ENCODE measurements at places on chromosomes 3 and 15.

DNA sequence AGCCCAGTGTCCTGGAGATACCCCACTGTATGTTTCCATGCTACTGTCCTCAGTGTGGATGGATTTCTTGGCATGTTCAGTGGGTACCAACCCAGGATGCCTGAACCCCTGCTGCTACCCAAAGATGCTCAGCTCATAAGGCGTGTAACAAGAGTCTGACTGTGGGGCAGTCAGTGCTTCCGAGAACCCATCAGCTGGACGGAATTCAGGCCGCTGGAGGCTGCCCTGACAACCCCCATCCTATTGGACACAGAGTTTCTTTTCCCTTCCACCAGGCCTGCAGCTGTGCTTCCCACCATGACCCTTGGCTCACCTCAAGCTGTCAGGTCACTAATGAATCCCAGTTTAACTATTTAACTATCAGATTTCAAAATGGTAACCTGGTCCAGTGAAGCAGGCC lies 224.1 kb upstream of the FEZF2 start:
- DNase-seq: no peak

- DNase-seq: no peak
Observed at GRCh38 chr3:99674086-99674789, 35.8 kb downstream of the COL8A1 start.

GRCh38 chr15:81088470-81089013 lies 45.5 kb upstream of the CFAP161 start:
- DNase-seq: no peak

GRCh38 chr3:24182756-24183155 lies 237.7 kb downstream of the NR1D2 start:
- no peak for DNase-seq

DNA sequence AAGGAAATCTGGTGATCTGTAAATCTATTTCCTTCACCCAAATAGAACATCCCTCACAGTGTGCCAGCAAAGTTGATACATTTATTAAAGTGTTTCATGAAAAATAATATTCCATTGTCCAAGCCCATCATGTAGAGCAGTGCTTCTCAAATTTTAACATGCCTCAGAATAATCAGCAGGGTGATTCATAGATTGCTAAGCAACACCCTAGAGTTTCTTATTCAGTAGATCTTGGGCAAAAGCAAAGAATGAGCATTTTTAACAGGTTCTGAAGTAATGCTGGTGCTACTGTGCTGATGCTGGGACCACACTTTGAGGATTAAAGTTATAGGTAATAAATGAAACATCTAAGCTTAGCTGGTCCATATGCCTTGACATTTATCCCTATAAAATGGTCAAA lies 210.5 kb downstream of the ZIC4 start:
- DNase-seq: no peak

GRCh38 chr3:53224536-53224935 lies 31.3 kb downstream of the TKT start:
- no peak for DNase-seq

DNA sequence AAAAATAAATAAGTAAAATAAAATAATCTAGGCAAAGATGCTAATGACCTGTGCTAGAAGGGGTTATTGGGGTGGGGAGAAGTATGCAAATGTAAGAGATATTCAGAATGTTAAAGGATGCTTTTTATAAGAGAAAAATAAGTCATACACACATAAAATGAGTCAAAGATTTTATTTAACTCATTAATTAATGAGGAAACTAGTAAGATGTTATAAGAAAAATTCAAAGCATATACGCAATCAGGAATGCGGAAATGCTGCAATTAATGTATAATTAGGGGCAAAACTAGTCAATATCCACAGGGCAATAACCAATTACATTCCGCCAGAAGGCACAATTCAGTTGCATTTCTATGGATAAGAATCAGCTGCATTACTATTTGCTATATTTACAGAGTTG lies 30.1 kb downstream of the MAP3K13 start:
- no peak for DNase-seq

- DNase-seq: no peak
Observed at GRCh38 chr15:83582381-83582780, 71.5 kb upstream of the ADAMTSL3 start.

GRCh38 chr3:47007001-47007400 lies 27.5 kb downstream of the NBEAL2 start:
- DNase-seq: no peak

GRCh38 chr3:114582929-114583328 lies 289.1 kb downstream of the TIGIT start:
- DNase-seq: no peak

DNA sequence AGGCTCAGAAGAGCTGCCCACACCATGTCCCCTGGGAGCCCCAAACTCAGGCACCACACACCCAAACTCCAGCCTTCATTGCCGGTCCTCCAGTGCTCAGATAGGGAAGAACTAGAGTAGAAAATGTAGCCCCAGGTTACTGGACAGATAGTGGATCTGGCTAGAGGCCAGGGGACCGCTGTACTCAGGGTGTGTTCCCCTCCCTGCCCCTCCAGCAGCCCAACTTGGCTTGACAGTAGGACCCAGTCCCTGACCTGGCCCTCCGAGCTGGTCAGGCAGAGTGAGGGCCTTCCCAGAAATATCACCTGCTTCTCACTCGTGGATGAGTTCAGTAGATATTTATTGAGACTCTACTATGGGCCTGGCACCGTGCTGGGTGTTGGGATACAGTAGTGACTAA lies 100.0 kb downstream of the CORO2B start:
- DNase-seq: no peak

DNA sequence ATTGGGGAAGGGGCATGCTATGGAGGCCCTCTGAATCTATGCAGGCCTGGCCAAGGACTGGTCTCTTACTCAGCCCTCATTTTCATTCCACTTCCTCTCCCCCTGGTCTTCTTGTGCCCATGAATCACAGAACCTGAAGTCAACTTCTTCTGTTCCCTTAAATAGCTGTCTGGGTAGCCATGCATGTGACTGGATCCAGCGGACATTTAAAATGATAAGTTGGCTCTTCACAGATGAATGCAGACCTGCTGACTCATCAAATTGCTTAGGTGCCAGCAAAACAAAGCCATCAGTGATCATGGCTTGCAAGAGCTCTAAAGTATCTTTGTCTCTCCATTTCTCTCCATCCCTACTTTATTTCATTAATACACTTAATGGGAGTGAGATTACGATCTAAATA lies 90.1 kb upstream of the CADPS start:
- no peak for DNase-seq

- DNase-seq: no peak
Observed at GRCh38 chr3:29972320-29972993, 633.9 kb upstream of the TGFBR2 start.

GRCh38 chr3:13143381-13144004 lies 70.3 kb upstream of the IQSEC1 start:
- no peak for DNase-seq

DNA sequence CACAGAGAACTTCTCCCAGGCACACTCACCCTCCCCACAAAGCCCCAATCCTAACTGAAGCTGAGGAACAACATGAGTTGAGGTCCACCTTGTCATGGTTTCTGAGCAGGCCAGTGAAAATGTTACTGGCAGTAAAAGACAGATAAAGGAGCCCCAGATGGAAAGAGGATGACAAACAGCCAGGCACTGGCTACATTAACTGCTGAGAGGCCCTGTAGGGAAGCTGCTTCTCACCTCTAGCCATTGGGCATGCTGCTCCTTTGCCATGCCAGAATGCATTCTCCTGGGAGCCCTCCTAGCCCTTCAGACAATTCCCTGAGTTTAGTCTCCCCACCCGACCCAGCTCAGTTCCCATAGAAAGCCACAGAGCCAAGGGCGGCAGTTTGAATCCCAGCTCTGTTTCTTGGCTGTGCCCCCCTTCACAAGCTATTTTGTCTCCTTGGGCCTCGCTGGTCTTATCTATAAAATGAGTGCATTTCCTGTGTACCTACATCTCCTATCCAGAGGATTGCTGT lies 60.5 kb downstream of the LMCD1 start:
- no peak for DNase-seq

DNA sequence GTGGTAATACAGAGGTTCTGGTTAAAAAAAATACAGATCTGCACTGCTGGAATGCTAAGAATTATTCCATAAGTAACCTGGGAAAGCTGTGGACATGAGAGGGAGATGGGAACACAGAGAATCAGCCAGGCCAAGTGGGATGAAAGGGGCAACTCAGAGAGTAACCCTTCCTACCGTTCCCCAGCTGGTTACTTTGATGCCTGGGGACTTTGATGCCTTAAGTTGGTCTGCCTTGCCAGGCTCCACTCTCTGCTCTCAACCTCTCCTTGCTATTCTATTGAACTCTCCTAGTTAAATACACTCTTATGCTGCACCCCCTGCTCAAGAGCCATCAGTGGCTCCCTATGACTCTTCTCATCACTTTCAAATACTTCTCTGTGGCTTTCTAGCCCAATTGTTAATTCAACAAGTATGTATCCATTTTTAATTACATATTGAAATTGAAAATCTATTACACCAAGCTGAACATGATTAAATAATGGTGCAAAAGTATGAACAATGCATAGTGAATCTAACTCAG lies 315.5 kb downstream of the TLE3 start:
- no peak for DNase-seq

DNA sequence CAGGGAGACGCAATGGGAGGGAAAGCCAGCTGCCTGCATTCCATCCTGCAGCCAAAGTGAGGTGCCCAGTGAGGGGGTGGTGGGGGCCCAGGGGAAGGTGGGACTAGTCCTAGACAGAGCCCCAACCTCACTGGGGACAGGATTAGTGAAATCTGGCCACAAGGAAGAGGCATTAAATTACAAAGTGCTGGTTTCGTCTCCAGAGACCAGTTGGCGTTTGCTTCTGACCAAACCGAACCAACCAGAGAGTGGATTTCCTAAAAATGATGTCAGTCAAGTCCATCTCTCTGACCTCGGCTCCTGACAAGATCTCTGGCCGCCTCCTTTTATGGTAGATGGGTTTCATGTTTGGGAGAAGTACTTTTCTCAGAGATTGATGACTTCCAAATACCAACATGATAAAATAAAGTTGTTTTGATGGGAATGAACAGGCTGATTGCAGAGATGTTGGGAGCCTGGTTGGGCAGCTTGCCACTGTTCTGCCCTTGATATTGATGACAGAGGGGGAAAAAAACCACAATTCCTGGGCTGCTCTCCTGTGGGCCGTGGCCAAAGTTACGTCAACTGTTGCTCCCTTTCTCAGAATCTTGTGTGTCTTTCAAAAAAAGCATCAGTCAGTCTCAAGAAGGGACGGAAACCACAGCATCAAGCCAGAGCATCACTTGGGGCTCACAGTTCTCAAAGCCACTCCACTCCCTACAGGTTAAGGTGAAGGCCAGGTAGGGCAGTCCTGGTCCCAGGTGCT lies 24.6 kb downstream of the ITGA11 start:
- DNase-seq: no peak

Measured in NCI-H1436 treated with DMSO at 0.1 percent for 48 hours (cell line).